Type B pancreatic cell (in vitro differentiated cells): ENCODE measurements at places on chromosomes 13 and 19. TPM values are rescaled to one million over a fixed set of nuclear protein-coding genes. Genes with fewer than 3 reads are reported as not detected.

DNA sequence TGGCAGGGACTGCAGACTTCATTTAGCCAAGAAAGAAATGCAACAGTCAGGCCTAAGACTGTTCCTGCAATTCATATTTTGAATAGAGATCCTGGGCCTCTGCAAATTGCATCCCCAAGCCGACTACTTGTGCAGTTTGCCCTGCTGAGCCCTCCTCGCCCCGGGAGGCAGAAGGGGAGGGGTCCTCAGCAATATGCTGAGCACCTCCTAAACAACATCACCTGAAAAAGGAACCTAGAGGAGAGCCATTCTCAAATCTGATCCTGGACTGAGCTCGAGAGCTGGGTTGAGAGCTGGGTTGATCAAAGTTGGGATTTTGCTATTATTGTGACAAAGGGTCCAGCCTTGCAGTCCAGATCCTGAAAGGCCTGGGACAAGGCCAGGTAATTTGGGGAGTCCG, 129.8 kb downstream of the STK24 start:
- no peak for DNase-seq
- peaks cover 37% of the 10 kb centered on the region for H3K36me3 ChIP-seq
- H3K27me3 ChIP-seq = no peaks in the 10 kb centered on the region

DNA sequence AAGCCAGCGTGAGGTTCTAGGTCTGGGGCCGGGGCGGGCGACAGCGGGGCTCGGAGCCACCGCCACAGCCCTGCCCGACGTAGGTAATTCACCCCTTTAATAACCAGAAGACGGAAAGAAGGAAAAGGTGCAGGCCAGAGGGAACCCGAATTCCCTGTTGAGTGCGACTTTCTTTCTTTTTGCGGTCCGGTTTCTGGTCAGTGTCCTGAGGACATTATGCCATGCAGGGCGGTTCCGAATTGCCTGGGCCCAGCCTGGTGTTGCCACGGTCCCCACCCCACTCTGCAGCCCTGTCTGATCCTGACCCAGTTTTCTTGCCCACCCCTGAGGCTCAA, 18.4 kb upstream of the TFDP1 start:
- H3K36me3 ChIP-seq = no peaks in the 10 kb centered on the region
- no peak overlapping the region for H3K4me3 ChIP-seq
- no peaks in the 10 kb centered on the region for H3K27me3 ChIP-seq
- peak; percentile 56 for DNase-seq
- no peak overlapping the region for H3K27ac ChIP-seq

DNA sequence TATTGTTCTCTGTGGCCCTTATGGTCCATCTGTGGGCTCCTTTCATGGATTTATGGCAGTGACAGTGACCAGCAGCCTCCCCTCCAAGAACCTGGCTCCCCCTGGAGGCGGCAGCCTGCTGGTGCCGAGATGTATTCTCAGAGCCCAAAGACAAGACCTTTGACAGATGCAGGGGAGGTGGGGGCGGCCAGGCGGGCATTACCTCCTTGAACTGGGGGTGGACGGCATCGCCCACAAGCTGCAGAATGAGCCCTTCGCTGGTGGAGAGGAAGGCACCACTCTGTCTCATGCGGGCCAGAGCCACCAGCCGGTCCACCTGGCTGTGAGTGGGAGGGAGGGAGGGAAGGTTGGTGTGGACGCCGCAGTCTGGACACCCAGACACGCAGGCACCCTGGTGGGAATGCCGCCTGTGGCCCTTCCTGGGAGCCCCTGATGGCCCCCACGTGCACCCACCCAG, 6.6 kb downstream of the ISOC2 start:
- H3K27ac ChIP-seq = no peak overlapping the region
- H3K36me3 ChIP-seq = peaks cover 8% of the 10 kb centered on the region
- H3K4me1 ChIP-seq = peaks cover 22% of the 10 kb centered on the region
- peak overlapping the region; percentile 49 for H3K4me3 ChIP-seq
- DNase-seq = no peak

- peaks cover 10% of the 10 kb centered on the region for H3K36me3 ChIP-seq
- H3K27me3 ChIP-seq = no peaks in the 10 kb centered on the region
- H3K4me3 ChIP-seq = no peak overlapping the region
- no peaks in the 10 kb centered on the region for H3K4me1 ChIP-seq
- H3K27ac ChIP-seq = no peak overlapping the region
These were observed 28.0 kb downstream of the MEGF8 start for GRCh38 chr19:42353341-42354015.

KCTD15 gene
- total RNA-seq = 18.1 and 53.2 TPM in 2 replicates

CCDC8 gene
- 22.1 and 29.3 TPM in 2 replicates for total RNA-seq

KIR2DL4 gene
- not detected in 2 replicates for total RNA-seq
